Neural crest cell (in vitro differentiated cells): ENCODE measurements at places on chromosomes 7 and 10.

- no peak overlapping the region for H3K27ac ChIP-seq
- no peak overlapping the region for H3K4me3 ChIP-seq
- H3K4me1 ChIP-seq, result peaks cover 4% of the 10 kb centered on the region
- no peaks in the 10 kb centered on the region for H3K36me3 ChIP-seq
- DNase-seq, result no peak
Observed at GRCh38 chr7:117085275-117085674, 132.0 kb downstream of the ST7 start.

DNA sequence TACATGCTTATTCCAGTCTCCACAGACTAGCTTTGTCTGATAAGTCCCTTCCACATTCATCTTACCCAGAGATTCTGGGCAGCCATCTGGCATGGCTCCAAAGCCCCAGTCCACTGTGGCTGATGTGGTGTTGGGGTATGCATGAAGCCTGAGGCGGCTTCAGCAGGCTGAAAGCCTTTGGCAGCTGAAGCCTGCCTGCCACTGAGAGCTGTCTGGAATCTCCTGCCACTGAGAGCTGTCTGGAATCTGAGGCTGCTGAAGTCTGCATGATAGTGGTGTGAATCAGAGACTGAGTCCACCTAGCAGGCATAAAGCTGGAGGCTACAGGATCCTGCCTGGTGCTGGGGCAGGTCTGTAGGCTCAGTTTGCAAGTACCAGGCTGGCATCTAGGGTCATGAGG lies 87.1 kb downstream of the DYNC1I1 start:
- H3K4me3 ChIP-seq, result no peak overlapping the region
- no peaks in the 10 kb centered on the region for H3K36me3 ChIP-seq
- no peaks in the 10 kb centered on the region for H3K27me3 ChIP-seq
- H3K4me1 ChIP-seq, result no peaks in the 10 kb centered on the region
- H3K27ac ChIP-seq, result no peak overlapping the region

- H3K27ac ChIP-seq, result no peak overlapping the region
- H3K4me1 ChIP-seq, result peaks cover 8% of the 10 kb centered on the region
- H3K4me3 ChIP-seq, result no peak overlapping the region
- H3K36me3 ChIP-seq, result peaks cover 41% of the 10 kb centered on the region
- no peak for DNase-seq
Observed at GRCh38 chr10:122263971-122264370, 7.1 kb upstream of the BTBD16 start.

DNA sequence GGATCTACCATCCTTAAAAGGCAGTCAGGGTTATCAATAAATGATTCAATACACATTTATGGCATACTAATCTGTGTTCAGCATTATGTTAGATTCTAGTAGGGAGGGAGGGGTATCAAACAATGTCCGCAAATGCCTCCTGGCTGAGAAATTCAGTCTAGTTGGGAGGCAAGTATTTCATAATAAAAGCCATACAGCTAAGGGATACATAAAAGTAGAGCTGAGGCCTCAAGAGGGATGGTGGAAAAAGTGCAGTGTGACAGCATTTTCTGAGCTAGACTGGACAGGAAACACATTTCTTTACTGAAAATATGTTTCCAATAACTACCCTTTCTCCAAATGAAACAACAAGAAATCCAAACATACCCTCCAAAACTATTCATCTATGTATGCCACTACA lies 152.8 kb upstream of the LRRN3 start:
- no peaks in the 10 kb centered on the region for H3K4me1 ChIP-seq
- H3K36me3 ChIP-seq, result peaks cover 12% of the 10 kb centered on the region
- no peaks in the 10 kb centered on the region for H3K27me3 ChIP-seq
- H3K4me3 ChIP-seq, result no peak overlapping the region

GRCh38 chr7:157573244-157573643 lies 236.4 kb downstream of the DNAJB6 start:
- H3K4me1 ChIP-seq, result peaks cover 55% of the 10 kb centered on the region
- peaks cover 11% of the 10 kb centered on the region for H3K36me3 ChIP-seq
- no peak for DNase-seq
- H3K27me3 ChIP-seq, result no peaks in the 10 kb centered on the region
- H3K27ac ChIP-seq, result no peak overlapping the region
- H3K4me3 ChIP-seq, result no peak overlapping the region

DNA sequence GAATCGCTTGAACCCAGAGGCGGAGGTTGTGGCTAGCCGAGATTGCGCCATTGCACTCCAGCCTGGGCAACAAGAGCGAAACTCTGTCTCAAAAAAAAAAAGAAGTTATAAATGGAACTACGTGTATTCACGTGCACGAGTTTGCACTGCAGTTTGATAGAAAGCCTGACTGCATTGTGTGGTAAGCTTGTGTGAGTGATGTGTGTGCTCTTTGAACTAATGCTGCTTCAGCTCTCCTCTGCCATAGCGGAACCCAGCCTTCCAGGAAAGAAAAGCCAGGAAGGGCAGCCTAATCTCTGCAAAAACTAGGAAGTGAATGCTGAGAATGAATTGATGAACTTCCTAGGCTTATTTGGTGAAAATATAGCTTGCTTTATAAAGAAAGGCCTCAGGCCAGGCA lies 15.6 kb upstream of the MKRN1 start:
- H3K36me3 ChIP-seq, result no peaks in the 10 kb centered on the region
- H3K27me3 ChIP-seq, result no peaks in the 10 kb centered on the region
- no peak overlapping the region for H3K4me3 ChIP-seq

DNA sequence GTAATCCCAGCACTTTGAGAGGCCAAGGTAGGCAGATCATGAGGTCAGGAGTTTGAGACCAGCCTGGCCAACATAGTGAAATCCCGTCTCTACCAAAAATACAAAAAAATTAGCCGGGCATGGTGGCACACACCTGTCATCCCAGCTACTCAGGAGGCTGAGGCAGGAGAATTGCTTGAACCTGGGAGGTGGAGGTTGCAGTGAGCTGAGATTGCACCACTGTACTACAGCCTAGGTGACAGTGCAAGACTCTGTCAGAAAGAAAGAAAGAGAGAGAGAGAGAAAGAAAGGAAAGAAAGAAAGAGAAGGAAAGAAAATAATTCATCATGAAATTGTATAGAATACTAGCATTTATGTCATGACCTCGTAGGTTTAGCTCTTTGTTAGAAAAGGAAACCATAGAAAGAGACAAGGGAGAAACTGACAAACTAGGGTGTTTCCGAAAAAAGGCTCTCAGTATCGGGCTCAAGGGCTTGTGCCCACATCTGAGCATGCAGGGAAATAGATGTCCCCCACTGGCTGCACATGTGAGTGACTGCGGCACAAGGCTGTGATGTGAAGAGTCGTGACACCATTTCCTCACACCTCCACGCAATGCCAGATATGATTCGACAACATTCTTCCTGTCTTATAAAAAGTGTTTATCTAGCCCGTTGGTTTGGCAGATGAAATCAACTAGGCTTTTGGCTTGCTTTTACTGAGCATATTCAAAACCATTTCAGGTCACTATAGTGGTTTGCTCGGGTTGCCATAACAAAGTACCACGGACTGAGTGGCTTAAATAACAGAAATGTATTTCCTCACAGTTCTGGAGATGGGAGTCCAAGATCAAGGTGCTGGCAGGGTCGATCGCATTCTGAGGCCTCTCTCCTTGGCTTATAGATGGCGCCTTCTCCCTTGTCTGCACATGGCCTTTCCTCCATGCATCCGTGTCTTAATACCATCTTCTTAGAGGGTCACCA lies 2.0 kb downstream of the SRGN start:
- H3K36me3 ChIP-seq, result no peaks in the 10 kb centered on the region
- DNase-seq, result no peak
- no peak overlapping the region for H3K27ac ChIP-seq
- H3K4me1 ChIP-seq, result peaks cover 6% of the 10 kb centered on the region
- H3K4me3 ChIP-seq, result no peak overlapping the region

DNA sequence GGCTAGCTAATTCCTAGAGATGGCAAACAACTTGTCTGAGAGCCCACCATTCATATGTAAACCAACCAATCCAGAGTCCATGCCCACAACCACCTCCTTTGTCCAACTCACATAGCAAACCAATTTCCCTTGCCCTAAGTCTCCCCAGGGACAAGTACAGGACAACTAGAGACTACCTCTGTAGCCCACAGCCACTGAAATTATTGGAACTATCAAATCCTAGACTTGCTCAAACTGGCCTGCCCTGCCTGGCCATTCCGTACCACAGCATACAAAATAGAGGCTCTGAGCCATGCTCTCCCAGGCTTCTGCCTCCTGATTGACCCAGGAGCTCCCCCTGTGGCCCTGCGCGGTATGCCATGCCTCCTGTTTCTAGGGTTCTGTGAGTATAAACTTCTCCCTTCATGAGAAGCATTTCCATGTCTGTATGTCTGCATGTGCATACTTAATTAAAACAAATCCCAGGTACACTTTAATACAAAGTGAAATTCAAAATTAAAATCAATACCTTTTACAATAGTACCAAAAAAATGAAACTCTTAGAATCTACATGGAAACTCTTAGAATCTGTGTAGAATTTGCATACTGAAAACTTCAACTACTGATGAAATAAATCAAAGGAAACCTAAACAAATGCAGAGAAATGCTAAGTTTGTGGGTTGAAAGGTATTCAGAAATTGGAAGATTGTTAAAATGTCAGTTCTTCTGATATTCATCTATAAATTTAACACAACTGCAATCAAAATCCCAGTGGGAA lies 4.0 kb upstream of the HECW1 start:
- peaks cover 7% of the 10 kb centered on the region for H3K4me1 ChIP-seq
- H3K27ac ChIP-seq, result peak overlapping the region; percentile 59
- peak; percentile 83 for DNase-seq
- H3K27me3 ChIP-seq, result peaks cover 50% of the 10 kb centered on the region
- no peak overlapping the region for H3K4me3 ChIP-seq
- no peaks in the 10 kb centered on the region for H3K36me3 ChIP-seq

- no peak for DNase-seq
- H3K4me3 ChIP-seq, result no peak overlapping the region
- H3K4me1 ChIP-seq, result peaks cover 12% of the 10 kb centered on the region
- H3K36me3 ChIP-seq, result no peaks in the 10 kb centered on the region
Observed at GRCh38 chr10:110487411-110488331, 10.0 kb upstream of the DUSP5 start.

GRCh38 chr10:73888514-73888913 lies 14.2 kb upstream of the CAMK2G start:
- no peaks in the 10 kb centered on the region for H3K36me3 ChIP-seq
- no peaks in the 10 kb centered on the region for H3K27me3 ChIP-seq
- no peak overlapping the region for H3K27ac ChIP-seq
- DNase-seq, result no peak
- no peak overlapping the region for H3K4me3 ChIP-seq
- peaks cover 29% of the 10 kb centered on the region for H3K4me1 ChIP-seq

- H3K27me3 ChIP-seq, result no peaks in the 10 kb centered on the region
- no peak for DNase-seq
- no peaks in the 10 kb centered on the region for H3K4me1 ChIP-seq
- no peak overlapping the region for H3K27ac ChIP-seq
- H3K4me3 ChIP-seq, result no peak overlapping the region
Observed at GRCh38 chr10:58721601-58722281, 209.1 kb downstream of the BICC1 start.

- H3K27me3 ChIP-seq, result no peaks in the 10 kb centered on the region
- H3K4me3 ChIP-seq, result no peak overlapping the region
- no peak for DNase-seq
- peaks cover 4% of the 10 kb centered on the region for H3K4me1 ChIP-seq
Observed at GRCh38 chr7:117889611-117890010, 16.4 kb upstream of the CTTNBP2 start.

GRCh38 chr10:110876000-110876399 lies 4.3 kb downstream of the PDCD4 start:
- H3K36me3 ChIP-seq, result no peaks in the 10 kb centered on the region
- no peak overlapping the region for H3K27ac ChIP-seq
- no peak overlapping the region for H3K4me3 ChIP-seq
- DNase-seq, result no peak
- H3K4me1 ChIP-seq, result peaks cover 19% of the 10 kb centered on the region

- H3K36me3 ChIP-seq, result peaks cover 7% of the 10 kb centered on the region
- peaks cover 4% of the 10 kb centered on the region for H3K4me1 ChIP-seq
- no peak overlapping the region for H3K4me3 ChIP-seq
- H3K27ac ChIP-seq, result no peak overlapping the region
- peaks cover 7% of the 10 kb centered on the region for H3K27me3 ChIP-seq
Observed at GRCh38 chr10:132663666-132664365, 122.1 kb downstream of the NKX6-2 start.

DNA sequence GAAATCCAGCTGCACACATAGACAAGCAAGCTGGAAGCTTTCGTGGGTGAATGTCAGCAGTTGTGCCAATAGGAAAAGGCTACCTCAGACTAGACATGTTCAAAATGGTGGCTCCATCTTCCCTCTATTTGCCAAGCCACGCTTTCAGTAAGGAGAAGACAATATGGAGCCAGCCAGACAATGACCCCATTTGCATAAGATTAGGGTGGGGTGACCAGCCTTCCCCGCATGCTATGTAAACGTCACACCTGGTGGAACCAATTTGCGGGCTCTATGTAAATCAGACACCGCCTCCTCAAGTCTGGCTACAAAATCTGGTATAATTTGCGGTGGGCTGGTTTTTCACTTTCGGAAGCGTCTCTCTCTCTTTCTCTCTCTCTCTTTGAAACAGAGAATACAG lies 297.4 kb upstream of the PCDH15 start:
- H3K4me3 ChIP-seq, result no peak overlapping the region
- no peaks in the 10 kb centered on the region for H3K27me3 ChIP-seq
- DNase-seq, result no peak
- no peaks in the 10 kb centered on the region for H3K36me3 ChIP-seq
- H3K4me1 ChIP-seq, result no peaks in the 10 kb centered on the region
- no peak overlapping the region for H3K27ac ChIP-seq

DNA sequence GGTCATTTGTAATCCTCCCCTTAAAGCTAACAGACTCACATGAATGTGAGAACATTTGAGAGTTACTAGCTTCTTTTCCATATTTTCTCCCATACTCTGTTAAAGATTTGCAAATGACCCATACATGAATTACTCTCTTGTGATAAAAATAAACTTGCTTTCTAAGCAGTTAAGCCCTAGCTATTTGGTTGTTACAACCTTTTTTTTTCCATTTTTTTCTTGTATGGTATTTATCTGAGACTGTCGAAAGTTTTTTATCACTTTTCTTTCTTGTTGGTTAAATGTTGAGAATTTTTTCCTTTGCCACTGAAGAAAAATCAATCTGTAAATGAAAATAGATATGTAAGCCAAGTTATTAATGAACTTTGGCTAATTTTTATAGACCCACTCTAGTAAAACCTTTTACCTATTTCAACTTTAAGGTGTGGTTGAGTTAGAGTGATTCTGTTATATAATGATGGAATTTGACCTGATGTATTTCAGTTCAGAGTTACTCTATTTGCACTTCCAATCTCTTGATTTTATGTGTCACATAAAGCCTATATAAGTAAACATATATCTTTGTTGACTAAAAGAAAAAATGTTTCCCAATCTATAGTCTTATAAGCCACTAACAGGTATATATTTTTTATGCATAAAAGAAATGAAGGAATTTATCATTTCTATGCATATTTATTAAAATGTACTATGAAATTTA lies 19.0 kb upstream of the TMEM229A start:
- H3K36me3 ChIP-seq, result no peaks in the 10 kb centered on the region
- DNase-seq, result no peak
- no peak overlapping the region for H3K27ac ChIP-seq
- H3K4me3 ChIP-seq, result no peak overlapping the region
- no peaks in the 10 kb centered on the region for H3K4me1 ChIP-seq
- H3K27me3 ChIP-seq, result no peaks in the 10 kb centered on the region
